NCI-H1436 (cell line): ENCODE measurements at places on chromosomes 1 and 21.

DNA sequence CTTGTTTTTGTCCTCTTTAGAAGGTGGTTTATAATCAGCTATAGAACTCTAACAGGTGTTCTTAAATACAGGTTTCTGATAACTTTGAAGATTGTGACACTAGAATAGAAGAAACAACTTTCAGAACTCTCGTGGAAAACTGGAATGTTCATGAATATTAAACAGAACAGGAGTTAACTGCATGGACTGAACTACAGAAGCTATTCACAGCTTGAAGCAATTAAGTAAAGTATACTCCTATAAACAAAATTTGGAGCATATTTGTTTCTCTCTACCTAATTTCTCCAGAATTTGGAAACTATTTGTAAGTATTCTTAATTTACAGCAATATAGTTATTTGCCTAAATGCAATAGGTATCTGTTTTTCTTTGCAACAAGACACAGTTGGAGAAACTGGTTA, 824.8 kb downstream of the ADGRL2 start:
- DNase-seq = no peak

GRCh38 chr1:34690269-34690668, 64.6 kb upstream of the GJB5 start:
- no peak for DNase-seq

DNA sequence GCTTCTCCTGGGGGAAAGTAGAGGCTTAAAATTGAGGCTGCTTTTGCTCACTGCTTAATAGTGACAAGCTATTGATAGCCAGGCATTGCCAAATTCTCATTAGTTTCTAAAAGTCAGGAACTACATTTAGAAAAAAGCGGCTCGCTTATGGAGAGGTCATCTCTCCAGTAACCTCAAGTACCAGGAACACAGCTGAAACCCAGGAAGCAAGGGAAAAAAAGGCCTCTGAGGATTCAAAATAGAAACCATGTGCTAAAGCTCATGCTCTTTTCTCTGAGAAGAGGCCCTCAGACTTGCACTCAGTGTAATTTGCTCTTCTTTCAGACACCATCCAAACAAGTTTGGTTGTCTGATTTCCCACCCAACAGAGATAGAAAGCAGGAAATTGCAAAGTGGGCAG, 261.4 kb upstream of the USP25 start:
- DNase-seq = no peak

DNA sequence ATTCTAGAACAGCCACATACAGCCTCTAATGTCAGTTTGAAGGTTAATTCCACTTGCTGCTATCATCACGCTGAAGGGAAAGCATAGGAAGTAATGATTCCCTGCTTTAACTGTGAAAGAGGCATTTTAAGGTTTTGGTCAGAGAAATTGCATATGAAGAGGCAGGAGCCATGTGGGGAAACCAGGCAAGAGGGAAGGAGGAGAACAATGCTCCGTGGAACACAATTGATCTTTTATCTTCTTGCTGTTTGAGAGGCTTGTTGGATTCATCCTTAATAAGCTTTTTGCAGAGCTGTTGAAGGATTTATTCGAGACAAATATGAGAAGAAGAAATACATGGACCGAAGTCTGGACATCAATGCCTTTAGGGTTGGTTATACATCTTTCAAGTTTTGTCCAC, 35.9 kb downstream of the SMAP2 start:
- no peak for DNase-seq

DNA sequence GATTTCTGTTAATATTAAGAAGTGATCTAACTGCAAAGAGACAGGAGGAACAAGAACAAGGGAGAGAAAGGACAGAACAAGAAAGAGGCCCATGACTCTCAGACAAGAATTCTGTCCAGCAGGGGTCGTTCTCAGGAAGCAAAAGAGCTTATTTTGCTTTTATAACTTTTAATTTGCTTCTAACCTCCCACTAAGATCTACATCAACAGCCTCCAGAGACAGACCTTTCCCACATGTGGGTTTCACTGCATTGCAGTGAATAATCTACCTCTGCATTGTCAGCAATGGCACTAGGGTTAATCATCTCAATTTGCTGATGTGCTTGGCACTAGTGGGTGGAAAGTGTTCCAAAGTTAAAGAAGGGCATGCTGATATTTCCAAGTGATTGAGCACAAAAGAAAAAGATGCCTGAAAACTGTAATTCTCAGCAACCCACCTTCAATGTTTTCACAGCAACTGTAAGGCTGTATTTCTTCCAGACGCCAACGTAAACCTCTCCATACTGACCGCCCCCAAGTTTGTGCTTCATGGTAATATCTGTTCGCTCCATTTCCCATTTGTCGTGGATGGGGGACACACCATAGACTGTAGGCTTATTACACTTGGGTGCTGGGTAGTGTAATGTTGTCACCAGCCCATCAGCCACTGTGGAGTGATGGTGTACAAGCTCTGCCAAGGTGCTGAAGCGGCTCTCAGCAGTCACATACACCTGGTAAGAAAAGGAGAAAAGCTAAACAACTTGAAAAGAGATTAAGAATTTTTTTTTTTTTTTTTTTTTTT, 39.5 kb downstream of the TOR3A start:
- peak; percentile 1 for DNase-seq

GRCh38 chr1:42941640-42942330, 16.9 kb downstream of the SLC2A1 start:
- no peak for DNase-seq

GRCh38 chr1:94633051-94633450, 91.5 kb upstream of the F3 start:
- DNase-seq = no peak

- DNase-seq = no peak
These were observed 73.7 kb upstream of the NRIP1 start for GRCh38 chr21:15138490-15138889.

DNA sequence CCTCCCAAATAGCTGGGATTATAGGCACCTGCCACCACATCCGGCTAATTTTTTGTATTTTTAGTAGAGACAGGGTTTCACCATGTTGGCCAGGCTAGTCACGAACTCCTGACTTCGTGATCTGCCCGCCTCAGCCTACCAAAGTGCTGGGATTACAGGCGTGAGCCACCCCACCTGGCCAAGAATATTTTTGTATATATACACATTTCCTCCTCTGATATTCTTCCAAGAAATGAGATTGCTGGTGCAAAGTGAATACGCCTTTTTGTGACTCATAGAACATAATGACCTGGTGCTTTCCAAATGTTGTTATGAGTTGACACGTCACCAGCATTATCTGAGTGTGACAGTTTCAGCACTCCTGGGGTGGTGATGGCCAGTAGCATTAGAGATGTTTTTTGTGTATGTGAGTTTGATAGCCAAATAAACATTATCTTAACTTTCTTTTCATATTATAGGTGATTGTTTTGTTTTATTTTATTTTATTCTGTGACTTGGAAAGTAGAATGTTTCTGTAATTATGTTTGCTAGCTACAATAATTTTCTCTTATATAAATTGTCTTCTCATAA, 54.9 kb downstream of the KCNK1 start:
- DNase-seq = no peak

DNA sequence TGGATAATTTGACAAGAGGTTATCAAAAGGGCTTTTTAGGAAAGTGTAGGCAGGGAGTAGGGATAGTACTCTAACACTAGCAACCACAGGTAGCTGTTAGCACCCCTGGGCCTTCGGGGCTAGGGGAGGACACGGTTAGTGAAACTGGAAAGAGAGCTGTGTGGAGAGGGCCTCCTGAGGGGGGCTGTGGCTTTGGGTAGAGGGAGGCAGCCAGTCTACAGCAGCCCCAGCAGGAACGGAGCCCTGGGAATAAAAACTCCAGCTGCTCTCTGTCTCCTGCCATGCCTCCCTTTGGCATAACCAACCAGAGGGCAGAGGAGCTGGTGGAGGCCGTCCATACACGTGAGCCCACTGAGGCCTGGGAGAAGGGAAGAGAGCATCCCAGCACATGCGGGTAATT, 223.2 kb downstream of the FOXD2 start:
- DNase-seq = no peak

- peak; percentile 82 for DNase-seq
These were observed 32.6 kb downstream of the DNTTIP2 start for GRCh38 chr1:93846206-93846991.

- DNase-seq = no peak
These were observed 157.6 kb downstream of the EDEM3 start for GRCh38 chr1:184596950-184597645.

DNA sequence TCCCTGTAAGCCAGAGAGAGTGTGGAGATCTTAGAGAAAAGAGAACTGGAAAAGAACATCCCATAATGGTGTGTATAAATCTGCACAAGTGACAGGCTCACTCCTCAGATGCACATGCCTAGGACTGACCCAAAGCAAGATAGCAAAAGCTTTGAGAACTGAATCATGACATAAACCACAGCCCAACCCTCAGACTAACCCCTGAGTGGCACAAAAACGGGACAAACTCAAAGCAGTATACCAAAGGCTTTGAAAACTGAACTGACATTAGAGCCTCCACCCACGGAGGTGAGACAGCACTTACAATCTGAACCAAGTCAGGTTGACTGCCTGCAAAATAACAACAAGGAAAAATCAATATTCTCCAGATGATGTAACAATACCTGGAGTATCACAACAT, 70.8 kb downstream of the TIAM1 start:
- DNase-seq = no peak
